Stimulated activated CD4-positive, alpha-beta T cell treated with anti-CD3 and anti-CD28 coated beads, TNF-alpha, amount 100 ng/mL, for 4 hours (primary cell): ENCODE measurements at places on chromosomes 16 and 17.

- no peak for DNase-seq
Observed at GRCh38 chr17:20989991-20990855, 52.6 kb downstream of the USP22 start.

GRCh38 chr16:20740007-20740883 is 1.4 kb downstream of the THUMPD1 start:
- DNase-seq: no peak

DNA sequence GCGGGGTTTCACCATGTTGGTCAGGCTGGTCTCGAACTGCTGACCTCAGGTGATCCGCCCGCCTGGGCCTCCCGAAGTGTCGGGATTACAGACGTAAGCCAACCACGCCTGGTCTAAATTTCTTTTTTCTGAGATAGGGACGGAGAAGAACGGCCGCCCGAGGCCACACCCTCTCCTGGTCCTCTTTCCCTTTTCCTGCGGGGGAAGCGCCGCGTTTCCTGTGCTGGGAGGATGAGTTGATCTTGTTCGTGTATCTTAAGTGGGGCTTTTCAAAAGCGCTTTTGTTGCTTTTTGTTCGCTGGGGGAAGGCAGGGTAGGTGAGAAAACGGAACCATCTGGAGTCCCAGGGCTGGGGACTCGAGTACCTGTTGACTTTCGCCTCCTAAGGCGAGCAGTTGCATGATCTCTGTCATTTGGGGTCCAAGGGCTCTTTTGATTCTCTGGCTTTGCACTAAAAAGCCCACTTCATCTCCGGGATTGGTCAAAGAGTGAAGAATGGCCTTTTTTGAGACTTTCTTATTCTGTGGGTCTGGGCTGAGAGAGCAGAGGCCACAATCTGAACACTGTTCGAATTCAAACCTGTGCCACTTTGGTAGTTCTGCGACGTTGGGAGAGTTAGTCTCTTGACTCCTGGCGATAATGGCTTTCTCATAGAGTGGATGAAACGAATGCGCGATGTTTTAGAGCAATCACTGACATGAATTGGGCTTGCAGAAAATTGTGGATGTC is 1.3 kb downstream of the FUS start:
- no peak for DNase-seq

GRCh38 chr17:8186446-8186786 is 3.6 kb downstream of the BORCS6 start:
- no peak for DNase-seq

GRCh38 chr17:27848931-27849330 is 44.2 kb downstream of the LYRM9 start:
- DNase-seq: no peak

DNA sequence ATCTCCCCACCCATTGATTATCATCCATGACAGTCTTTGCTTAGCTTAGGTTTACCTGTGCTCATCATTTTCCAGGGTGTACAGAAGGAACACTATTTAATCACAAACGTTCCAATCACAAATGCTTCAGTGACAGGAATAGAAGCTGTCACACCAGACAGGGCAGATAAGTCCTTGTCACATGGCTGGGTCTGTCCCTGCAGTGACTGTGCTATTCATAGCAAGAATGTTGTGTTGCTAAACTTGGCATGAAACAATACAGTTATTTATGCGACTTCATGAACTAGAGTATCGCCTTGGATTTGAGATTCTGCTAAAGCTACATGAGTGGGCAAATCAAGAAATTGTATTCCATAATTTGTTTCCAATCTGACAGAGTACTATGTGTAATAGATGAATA is 108.4 kb downstream of the CDH13 start:
- DNase-seq: no peak

DNA sequence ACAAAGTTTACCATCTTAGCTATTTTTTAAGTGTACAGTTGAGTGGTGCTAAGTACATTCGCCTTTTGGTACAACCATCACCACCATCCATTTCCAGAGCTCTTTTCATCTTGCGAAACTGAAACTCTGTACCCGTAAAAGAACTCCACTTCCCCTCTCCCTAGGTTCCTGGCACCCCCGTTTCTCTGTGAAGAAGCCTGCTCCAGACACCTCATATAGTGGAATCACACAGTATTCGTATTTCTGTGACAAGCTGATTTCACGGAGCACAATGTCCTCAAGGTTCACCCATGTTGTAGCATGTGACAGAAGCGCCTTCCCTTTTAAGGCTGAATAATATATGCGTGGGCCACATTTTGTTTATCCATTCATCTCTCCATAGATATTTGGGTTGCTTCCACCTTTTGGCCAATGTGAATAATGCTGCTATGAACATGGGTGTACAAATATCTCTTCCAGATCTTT is 54.2 kb upstream of the MAP3K14 start:
- no peak for DNase-seq

DNA sequence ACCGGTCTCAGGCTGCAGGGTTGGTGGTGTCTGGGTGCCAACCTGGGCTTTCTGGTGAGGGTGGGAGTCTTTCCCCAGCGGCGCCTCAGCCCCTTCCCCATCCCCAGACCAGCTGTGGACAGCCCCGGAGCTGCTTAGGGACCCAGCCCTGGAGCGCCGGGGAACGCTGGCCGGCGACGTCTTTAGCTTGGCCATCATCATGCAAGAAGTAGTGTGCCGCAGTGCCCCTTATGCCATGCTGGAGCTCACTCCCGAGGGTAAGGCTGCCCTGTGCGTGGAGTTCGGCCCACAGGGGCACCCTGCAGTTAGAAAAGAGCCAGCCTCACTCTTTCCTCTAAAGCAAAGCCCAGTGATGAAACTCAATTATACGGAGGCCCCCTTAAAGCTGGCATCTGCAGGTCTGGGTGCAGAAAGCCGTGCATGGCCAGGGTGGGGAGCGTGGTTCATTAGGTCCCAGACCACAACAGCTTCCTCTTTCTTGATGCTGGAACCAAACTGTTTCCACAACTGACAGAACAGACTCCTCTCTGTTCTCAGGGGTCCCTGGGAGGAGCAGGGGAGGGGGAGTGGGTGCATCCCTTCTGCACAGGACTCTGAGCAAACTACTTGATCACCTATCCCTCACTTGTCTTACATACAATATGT is 10.7 kb downstream of the GUCY2D start:
- DNase-seq: no peak
